Fibroblast of skin of left biceps (primary cell): ENCODE measurements at places on chromosomes 3 and 15.

GRCh38 chr3:52671676-52672075 is 14.0 kb downstream of the PBRM1 start:
- no peak for DNase-seq

- no peak for DNase-seq
These were observed 404.5 kb downstream of the PDCD6IP start for GRCh38 chr3:34202975-34203374.

- no peak for DNase-seq
These were observed 253.6 kb upstream of the PEX5L start for GRCh38 chr3:180290300-180290699.

- DNase-seq = peak; percentile 69
These were observed 147.5 kb downstream of the AKAP13 start for GRCh38 chr15:85527895-85528294.

DNA sequence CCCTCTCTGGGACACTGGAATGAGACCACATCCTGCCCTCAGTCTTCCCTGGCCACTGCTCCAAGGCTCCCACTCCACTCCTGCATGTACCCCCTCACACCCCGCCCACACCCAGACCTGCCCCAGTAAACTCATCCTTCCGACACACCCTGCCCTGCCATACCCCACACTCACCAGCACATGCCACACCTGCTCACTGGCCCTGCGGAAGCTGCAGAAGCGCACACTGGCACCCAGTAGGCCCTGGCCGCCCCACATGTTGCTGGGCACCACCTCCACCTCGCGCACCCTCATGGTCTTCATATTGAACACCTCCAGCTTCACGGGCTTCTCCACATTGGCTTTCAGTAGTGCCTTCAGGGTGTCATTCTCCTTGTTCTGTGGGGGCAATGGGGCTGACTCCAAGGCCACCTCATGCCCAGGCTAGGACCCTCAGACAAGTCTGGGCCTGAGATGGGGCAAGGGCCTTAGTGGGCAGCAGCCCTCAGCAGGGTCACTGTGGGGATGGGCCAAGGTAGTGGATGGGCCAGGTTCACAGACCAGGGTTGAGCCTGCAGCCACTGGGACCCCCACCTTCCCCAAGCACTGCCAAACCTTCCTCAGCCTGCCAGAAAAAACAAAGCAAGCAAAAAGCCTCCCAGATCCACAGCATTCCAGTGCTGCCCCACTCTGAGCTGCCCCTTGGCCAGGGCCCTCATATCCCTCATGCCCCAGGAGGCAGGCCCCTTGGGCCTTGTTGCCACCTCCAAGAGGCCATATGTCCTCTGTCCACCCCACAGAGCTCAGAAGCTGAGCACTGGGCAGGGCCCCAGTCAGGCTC is 4.7 kb downstream of the GORASP1 start:
- DNase-seq = no peak

GRCh38 chr3:141279077-141279967 is 47.7 kb downstream of the PXYLP1 start:
- DNase-seq = no peak

DNA sequence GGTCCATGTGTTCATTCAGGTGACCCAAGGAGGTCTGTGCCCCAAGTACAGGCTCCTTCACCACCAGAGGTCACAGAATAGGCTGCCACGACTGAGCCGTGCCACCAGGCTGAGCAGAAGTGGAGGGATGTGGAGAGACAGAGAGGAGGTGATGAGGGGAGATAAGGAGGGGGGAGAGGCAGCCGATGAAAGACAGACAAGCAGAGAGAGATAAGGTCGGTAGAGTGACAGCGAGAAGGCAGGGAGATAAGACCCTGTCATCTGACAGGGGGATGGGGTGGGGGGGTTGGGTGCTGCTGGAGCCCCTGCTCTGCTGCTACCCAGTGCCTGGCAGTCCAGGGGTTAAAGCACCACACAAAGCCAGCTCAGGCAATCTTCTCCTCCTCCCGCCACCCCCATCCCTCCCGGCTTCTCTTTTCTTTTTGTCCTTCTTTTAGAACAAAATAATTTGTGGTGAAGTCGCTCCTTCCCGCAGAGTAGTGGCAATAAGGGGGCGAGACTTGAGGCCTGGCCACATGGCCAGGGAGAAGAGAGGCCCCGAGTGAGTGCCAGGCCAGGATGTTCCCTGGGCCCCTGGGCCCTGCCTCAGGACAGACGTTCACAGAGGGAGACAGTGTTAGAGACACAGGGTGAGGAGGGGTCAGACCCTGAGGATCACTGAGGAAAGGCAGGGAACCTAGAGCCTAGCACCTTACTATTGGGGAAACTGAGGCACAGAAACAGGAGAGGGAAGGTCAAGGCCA is 67.9 kb downstream of the CACNA2D2 start:
- no peak for DNase-seq

DNA sequence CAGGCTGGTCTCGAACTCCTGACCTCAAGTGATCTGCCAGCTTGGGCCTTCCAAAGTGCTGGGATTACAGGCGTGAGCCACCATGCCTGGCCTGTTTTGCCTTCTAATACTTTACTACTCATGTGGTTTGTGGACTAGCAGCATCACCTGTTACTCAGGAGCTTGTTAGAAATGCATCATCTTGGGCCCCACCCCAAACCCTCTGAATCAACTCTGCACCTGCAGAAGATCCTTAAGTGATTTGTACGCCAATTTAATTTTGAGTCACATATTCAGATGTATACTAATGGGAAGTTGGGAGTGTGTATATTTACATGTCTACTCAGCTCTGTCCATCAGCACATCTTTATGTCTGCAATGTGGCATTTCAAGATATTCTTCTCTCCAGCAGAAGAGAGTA is 6.1 kb downstream of the TBC1D21 start:
- DNase-seq = no peak

- DNase-seq = no peak
These were observed 11.0 kb downstream of the CTDSPL2 start for GRCh38 chr15:44438402-44438801.

DNA sequence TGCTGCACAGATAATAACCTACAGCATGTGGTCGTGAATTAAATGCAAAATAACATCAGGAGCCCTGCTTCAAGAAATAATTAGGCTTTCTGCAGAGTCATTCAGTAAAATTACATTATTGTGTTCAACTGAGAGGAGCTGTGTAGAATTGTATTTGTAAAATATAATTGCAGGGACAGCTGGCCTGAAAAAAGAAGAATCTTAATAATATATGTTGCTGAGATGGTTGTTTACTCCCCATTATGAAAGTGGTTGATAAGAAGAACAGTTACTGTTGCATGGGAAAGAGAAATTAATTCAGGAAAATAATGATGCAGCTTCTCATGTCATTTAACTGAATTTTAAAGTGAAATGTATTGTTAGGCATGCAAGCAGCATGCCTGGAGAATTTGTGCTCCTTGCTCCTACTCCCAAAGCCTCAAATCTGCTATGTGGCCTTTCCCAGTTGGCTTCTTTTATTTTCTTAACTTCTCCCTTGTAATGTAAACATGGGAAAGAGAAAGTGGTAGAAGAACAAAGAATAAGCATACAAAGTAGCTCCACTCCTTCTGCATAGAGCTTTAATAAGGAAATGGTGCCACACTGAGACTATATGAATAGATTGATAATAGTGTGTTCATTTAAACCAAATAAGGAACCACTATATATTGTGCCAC is 100.1 kb downstream of the VGLL3 start:
- no peak for DNase-seq

DNA sequence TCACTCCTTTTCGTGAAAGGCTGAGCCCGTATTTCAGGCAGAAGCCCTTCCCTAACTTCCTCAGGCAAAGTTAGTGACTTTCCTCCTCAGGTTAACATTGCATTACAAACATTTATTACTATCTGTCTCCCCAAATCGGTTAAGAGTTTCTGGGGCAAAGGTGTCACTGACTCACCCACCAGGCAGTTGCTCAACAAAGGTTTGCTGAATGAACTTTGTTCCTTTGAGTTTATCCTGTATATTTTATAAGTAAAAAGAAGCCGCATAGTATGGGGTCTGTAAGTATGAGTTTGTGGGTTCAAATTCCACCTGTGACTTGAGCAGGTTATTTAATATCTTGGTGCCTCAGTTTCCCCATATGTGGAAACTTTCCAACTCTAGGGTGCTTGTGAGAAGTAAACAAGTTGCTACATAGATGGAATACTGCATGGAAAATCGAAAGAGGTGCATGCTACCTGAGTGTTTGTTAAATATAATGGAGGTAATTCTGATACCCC is 177.7 kb downstream of the THRB start:
- DNase-seq = no peak

- DNase-seq = no peak
These were observed 87.2 kb downstream of the SLCO3A1 start for GRCh38 chr15:91940496-91941381.

GRCh38 chr3:147406028-147406931 is at the start of gene ZIC4:
Gene ZIC4 (minus strand): TSS chr3:147406543. CDS start chr3:147402797, 3,746 bp downstream.
- DNase-seq = no peak

DNA sequence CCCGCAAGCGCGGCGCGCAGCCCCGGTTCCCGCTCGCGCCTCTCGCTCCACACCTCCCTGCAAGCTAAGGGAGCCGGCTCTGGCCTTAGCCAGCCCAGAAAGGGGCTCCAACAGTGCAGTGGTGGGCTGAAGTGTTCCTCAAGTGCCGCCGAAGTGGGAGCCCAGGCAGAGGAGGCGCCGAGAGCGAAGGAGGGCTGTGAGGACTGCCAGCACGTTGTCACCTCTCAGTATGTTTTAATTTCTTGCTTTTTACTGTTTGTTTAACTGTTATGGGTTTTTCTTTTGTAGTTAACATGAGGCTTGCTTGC is 1525.7 kb downstream of the SI start:
- no peak for DNase-seq

DNA sequence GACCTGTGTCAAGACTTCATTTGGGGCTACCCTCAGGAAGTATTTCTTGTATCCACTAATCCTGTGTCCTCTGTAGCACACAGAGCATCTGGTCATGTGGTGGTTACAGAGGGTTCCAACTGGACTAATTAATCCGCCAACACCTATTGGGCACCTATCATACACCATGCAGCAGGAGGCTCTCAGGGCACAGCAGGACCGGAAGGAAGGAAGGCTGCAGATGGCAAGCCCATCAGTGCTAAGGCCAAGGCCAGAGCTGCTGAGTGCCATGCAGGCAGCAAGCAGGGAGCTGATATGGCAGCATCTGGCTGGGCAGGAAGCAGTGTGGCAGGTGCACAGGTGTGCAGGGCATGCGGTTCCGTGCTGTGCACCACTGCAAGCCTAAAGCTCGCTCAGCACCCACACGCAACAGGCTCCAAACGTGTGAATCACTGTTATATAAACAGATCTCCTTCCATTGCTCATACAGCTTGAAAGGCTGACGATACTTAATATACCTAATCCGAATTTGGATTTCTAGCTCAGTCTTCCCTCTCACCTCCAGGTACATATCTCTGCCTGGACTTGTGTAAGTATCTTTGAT is 64.4 kb upstream of the SNRPA1 start:
- no peak for DNase-seq

DNA sequence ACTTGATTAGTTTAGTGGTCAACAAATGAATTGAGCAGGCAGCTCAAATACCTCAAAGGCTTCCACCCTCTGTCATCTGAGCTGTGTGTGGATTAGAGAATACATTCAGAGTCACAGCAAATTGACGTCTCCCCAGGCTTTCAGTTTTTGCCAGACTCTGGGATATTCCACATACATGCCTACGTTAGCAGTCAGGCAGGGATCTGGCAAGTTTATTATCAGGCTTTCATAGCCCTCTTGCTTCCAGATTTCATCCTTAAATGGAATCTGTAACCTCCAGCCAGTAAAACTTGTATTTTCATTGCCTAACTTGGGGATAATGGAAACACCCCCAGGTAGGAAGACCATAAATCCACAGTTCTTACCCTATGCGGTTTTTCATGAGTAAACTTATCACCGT is 115.9 kb downstream of the RASA2 start:
- DNase-seq = no peak

DNA sequence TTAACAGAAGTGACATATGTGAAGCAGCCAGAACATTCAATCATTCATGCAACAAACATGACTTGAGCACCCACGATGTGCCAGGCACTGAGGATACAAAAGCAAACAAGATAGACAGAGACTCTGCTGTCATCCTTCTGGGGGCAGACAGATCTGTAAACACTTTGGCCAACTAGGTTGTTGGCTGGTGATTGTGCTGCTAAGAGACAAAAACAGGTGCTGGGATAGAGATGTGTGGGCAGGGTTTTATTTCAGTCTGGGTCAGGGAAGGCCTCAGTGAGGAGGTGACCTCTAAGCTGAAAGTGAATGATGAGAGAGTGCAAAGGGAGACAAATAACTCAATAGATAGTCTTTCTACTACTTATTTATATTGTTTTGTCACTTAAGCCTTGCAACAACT is 147.0 kb upstream of the VEPH1 start:
- no peak for DNase-seq

DNA sequence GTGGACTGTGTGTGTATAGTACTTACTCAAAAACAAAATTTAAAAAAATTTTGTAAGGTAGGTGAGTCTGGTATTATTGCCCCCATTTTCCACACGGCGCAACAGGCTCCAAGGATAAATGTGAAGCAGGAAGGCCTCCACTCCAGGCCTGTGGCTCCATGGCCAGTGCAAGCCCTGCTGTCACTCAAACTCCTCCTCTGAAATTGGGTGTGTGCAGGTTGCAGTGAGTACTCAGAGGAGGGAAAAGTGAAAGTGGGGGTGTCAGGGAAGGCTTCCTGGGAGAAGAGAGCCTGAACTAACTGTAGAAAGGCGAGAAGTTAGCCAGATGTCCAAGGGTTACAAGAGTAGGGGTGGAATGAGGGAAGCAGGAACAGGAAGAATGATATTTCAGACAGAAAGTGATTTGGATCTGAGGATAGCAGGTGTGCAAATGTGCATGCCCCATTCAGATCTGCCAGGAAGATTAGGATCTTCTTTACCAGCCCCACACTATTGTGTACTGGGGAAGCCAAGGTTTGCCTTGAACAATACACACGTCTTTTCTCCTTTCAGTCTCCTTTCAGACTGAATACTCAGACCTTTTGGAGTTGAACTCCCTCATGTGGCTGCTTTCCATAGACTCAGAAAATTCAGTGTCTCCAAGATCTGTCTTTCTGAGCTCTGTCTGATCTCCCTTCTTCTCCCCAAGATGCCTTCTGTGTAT is 48.7 kb upstream of the RYK start:
- DNase-seq = no peak

GRCh38 chr15:47384776-47385175 is 332.5 kb upstream of the SEMA6D start:
- DNase-seq = no peak

GRCh38 chr15:67564968-67565345 is 22.5 kb downstream of the MAP2K5 start:
- no peak for DNase-seq

GRCh38 chr3:194112120-194113106 is 23.5 kb upstream of the HES1 start:
- DNase-seq = no peak

GRCh38 chr3:69088063-69088462 is 3.3 kb downstream of the ARL6IP5 start:
- DNase-seq = no peak

GRCh38 chr3:197505796-197506548 is 49.8 kb downstream of the BDH1 start:
- no peak for DNase-seq

- no peak for DNase-seq
These were observed 143.7 kb downstream of the MYLK start for GRCh38 chr3:123740391-123740822.

GRCh38 chr15:78182336-78182700 is 33.2 kb downstream of the IDH3A start:
- no peak for DNase-seq

GRCh38 chr15:82972990-82973389 is 13.0 kb upstream of the RAMAC start:
- DNase-seq = no peak
